Karpas-422 (cell line): ENCODE measurements at places on chromosomes 4 and X.

GRCh38 chr4:7155590-7156071, 36.7 kb upstream of the SORCS2 start:
- no peaks in the 10 kb centered on the region for H3K36me3 ChIP-seq
- DNase-seq: no peak
- peaks cover 14% of the 10 kb centered on the region for H3K4me1 ChIP-seq
- no peak overlapping the region for H3K4me3 ChIP-seq
- no peak overlapping the region for H3K27ac ChIP-seq
- H3K27me3 ChIP-seq: no peaks in the 10 kb centered on the region

GRCh38 chr4:14410516-14410915, 591.8 kb upstream of the CPEB2 start:
- no peak overlapping the region for H3K4me3 ChIP-seq
- H3K4me1 ChIP-seq: no peaks in the 10 kb centered on the region
- no peak for DNase-seq
- H3K27me3 ChIP-seq: no peaks in the 10 kb centered on the region

GRCh38 chr4:105666693-105667092, 41.8 kb downstream of the INTS12 start:
- H3K27me3 ChIP-seq: no peaks in the 10 kb centered on the region
- peak; percentile 73 for DNase-seq
- H3K27ac ChIP-seq: no peak overlapping the region
- peaks cover 3% of the 10 kb centered on the region; the same call in 1 of the 2 replicates for H3K4me1 ChIP-seq
- no peaks in the 10 kb centered on the region for H3K36me3 ChIP-seq

- H3K4me1 ChIP-seq: peaks cover 28% of the 10 kb centered on the region
- no peaks in the 10 kb centered on the region for H3K27me3 ChIP-seq
- peak overlapping the region; percentile 62 for H3K4me3 ChIP-seq
- H3K36me3 ChIP-seq: no peaks in the 10 kb centered on the region
- DNase-seq: peak; percentile 84
Measured at GRCh38 chr4:8435656-8436121, 4.8 kb downstream of the ACOX3 start.

DNA sequence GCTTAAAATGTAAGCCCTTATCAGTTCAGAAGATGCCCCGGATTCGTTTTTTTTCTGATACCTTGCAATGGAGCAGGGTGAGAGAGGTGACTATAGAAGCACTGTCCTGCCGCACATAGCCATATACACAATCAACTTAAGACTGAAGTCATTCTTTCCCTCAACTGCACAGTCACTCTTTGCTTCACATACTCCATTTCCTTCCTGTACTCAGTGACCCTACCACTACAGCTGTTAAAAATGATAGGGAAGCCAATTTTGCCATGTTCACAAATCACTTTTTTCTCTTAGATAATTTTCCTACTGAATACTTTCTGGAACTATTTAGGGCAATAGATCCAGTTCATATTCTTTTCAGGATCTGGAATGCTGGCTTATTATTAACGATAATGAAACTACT, 300.0 kb downstream of the ANK2 start:
- peaks cover 10% of the 10 kb centered on the region for H3K4me1 ChIP-seq
- DNase-seq: no peak
- no peaks in the 10 kb centered on the region for H3K27me3 ChIP-seq
- H3K36me3 ChIP-seq: no peaks in the 10 kb centered on the region

DNA sequence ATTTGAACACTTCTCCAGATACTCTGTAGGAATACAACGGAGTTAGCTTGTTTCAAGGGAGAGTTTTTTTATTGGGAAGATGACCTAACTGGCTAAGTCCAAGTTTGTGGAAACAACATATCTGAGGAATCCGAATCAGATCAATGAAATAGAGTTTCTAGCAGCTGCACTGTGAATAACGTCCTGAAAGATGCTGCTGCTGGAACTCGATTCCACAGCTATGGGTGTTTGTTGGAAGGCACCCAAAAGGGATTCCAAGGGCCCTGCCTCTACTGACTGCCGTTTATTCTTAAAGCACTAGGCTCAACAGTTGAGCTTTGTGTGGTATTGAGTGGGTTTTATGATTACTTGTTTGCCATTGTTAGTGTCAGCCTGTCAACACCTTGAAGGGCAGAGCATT, 6.6 kb upstream of the GBA3 start:
- H3K4me1 ChIP-seq: no peaks in the 10 kb centered on the region
- H3K4me3 ChIP-seq: no peak overlapping the region
- H3K27me3 ChIP-seq: no peaks in the 10 kb centered on the region
- no peaks in the 10 kb centered on the region for H3K36me3 ChIP-seq
- DNase-seq: no peak
- H3K27ac ChIP-seq: no peak overlapping the region

DNA sequence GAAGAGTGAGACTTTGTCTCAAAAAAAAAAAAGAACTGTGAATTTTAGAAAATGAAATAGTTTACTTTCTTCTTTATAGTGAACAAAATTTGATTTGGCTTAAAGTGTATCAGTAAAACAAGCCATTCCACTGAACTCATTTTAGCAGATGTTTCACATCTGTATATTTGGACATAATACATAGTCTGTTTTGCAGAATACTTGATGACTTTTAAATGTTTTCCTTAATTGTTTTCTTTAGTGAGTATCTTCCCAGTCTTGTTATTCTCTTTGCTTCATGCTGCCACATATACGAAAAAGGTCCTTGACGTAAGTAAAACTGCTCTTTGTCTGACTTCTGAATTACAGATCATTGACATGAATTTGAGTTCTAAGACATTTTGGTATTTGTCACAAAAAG, 8.3 kb downstream of the TMEM33 start:
- H3K27ac ChIP-seq: no peak overlapping the region
- H3K4me1 ChIP-seq: peaks cover 11% of the 10 kb centered on the region; the same call in 1 of the 2 replicates
- H3K4me3 ChIP-seq: no peak overlapping the region
- H3K27me3 ChIP-seq: no peaks in the 10 kb centered on the region
- H3K36me3 ChIP-seq: peaks cover 79% of the 10 kb centered on the region

- no peaks in the 10 kb centered on the region for H3K27me3 ChIP-seq
- H3K4me1 ChIP-seq: no peaks in the 10 kb centered on the region
- no peak overlapping the region for H3K27ac ChIP-seq
Measured at GRCh38 chrX:103823591-103823990, 8.5 kb downstream of the RAB9B start.

GRCh38 chrX:69412661-69413060, 91.5 kb upstream of the NALF2 start:
- no peaks in the 10 kb centered on the region for H3K4me1 ChIP-seq
- DNase-seq: no peak
- no peaks in the 10 kb centered on the region for H3K36me3 ChIP-seq

GRCh38 chrX:53028678-53029077, 19.9 kb upstream of the GPR173 start:
- H3K36me3 ChIP-seq: no peaks in the 10 kb centered on the region
- no peaks in the 10 kb centered on the region for H3K4me1 ChIP-seq
- DNase-seq: no peak
- H3K4me3 ChIP-seq: no peak overlapping the region
- H3K27me3 ChIP-seq: 0 out of 2 replicates have a peak, but pooled peaks cover 4% of the 10 kb centered on the region
- no peak overlapping the region for H3K27ac ChIP-seq

DNA sequence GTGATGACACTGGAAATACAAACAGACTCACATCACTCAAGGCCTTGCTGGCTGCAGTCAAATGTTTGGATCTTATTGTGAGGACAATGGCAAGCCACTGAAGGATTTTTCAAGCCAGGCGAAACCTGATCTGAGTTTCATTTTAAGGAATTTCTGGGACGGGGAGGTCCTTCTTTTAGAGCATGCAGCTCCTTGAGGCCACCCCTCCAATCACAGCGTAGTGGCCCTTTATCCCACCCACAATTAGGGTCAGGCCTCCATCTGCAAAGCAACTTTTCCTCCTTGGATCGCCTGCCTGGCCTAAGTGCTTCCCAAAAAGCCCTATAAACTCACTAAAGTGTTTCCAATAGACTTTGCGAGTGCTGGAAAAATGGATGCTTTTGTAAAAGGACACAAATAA, 115.5 kb downstream of the EFHC2 start:
- no peaks in the 10 kb centered on the region for H3K36me3 ChIP-seq
- H3K4me1 ChIP-seq: no peaks in the 10 kb centered on the region
- H3K27ac ChIP-seq: no peak overlapping the region
- H3K27me3 ChIP-seq: no peaks in the 10 kb centered on the region
- no peak for DNase-seq
- no peak overlapping the region for H3K4me3 ChIP-seq

DNA sequence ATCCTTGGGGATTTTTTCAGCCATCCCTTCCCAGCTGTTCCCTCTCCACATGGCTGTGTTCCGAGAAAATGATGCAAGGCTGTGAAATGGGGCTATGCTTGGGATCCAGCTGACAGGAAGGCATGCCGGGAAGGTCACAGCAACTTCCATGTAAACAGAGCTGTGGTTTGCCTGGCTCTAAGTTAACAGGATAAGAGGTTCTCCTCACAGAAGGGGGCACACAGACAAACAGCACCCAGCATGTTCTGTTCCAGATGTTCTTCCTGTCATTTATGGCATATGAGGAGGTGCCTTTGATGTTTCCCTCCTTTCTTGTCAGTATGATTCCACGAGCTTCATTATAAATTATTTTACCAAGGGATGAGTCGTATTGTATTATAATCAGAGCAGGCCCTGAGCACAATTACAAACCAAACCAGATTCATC, 220.7 kb downstream of the ANTXR2 start:
- no peak overlapping the region for H3K4me3 ChIP-seq
- DNase-seq: no peak
- no peaks in the 10 kb centered on the region for H3K36me3 ChIP-seq
- no peak overlapping the region for H3K27ac ChIP-seq
- no peaks in the 10 kb centered on the region for H3K4me1 ChIP-seq

DNA sequence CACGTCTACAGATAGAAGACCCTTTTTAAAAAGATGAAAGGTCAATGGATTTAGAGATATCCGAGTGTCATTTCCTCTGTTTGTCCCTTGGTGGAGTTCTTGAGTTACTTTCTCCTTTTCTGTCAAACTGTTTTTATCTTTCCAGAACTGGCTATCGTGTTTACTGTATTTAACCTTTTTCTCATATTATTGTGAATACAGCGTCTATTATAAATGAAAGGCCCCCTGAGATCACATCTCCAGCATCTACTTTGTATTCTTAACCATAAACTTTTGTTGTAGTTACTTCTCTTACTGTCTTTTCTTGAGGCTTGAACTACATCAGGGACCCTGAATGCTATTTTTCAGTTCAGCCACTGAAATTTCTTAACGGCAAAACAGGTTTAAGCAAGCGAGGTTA, 4.0 kb upstream of the PCDH7 start:
- H3K27ac ChIP-seq: no peak overlapping the region
- H3K36me3 ChIP-seq: no peaks in the 10 kb centered on the region
- no peak overlapping the region for H3K4me3 ChIP-seq
- no peaks in the 10 kb centered on the region for H3K27me3 ChIP-seq

DNA sequence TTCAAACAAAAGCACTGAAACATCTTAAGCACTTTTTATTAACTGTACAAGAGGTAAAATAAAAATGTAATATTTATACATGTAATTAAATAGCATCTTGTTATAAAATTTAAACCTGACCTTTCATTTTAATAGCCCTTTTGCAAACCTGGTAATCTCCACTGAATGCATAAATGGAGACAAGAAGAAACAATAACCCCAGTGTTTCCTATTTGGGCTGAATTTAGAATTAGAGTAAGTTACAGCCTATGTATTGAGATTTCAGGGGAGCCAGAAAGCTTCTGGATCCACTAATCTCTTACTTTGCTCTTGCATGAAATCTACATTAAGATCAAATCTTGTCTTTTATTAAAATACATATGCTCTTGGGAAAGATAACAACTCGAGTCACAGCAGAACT, 261.8 kb downstream of the ADGRL3 start:
- no peaks in the 10 kb centered on the region for H3K27me3 ChIP-seq
- H3K36me3 ChIP-seq: no peaks in the 10 kb centered on the region
- DNase-seq: no peak
- H3K4me1 ChIP-seq: no peaks in the 10 kb centered on the region

- H3K27me3 ChIP-seq: no peaks in the 10 kb centered on the region
- no peaks in the 10 kb centered on the region for H3K4me1 ChIP-seq
- DNase-seq: no peak
Measured at GRCh38 chrX:13188731-13189309, 131.0 kb downstream of the ATXN3L start.

DNA sequence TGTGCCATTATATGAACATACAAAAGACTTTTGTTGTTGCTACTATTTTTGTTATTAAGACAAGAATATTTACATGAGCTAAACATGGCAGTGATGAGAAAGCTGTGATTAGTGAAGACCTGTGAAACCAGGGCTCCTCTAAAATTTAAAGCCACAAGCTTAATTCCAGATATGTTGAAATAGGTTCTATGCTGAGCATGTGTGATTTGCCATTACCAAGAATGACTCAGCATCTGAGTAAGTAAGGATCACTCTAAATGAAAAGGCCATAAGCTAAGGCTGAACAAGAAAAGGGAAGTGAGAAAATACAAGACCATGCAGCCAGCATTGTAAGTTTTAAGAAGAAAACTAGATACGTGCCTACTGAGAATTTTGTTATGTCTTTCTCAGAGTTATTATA, 75.9 kb upstream of the CAMK2D start:
- peak overlapping the region; percentile 71 for H3K27ac ChIP-seq
- peaks cover 20% of the 10 kb centered on the region for H3K4me1 ChIP-seq
- 0 out of 2 replicates have a peak overlapping the region, but pooled peaks have one; percentile 8 for H3K4me3 ChIP-seq
- peak; percentile 89 for DNase-seq
- H3K36me3 ChIP-seq: no peaks in the 10 kb centered on the region

DNA sequence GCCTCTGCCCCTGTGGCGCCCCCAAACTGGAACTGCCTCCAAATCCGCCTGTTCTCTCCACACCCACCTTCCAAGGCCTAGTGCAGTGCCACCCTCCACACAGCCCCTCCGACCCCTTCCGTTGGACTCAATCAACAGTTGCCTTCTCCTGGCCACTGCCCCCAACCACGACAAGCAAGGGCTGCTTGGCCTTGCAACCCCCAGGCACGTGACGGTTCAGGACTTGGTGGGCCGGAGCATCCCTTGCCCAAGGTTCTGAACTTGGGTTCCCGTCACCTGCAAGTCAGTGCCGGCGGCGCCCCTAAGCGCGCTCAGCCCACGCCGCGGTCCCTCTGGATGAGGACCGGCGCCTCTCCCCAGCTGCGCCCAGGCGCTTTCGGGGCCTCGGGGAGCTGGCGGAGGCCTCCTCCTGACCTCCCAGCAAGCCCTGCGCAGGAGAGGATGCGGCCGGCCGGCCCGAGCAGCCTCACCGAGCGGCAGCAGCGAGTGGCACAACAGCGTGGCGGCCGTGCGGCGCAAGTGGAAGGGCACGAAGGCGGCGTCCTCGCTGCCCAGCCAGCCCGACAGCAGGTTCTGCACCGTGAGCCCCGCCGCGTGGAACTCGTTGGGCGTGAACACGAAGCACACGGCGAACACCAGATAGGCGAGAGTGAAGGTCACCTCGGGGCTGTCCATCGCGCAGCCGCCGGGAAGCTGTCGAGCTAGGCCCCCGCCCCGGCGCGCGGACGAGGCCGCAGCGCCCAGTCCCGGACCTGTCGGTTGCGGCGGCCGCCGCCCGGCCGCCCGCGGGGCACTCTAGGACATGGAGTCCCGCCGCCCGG, 750 bp downstream of the TMEM129 start:
- peak overlapping the region; percentile 87 for H3K27ac ChIP-seq
- peak; percentile 85 for DNase-seq
- peaks cover 12% of the 10 kb centered on the region; the same call in 1 of the 2 replicates for H3K36me3 ChIP-seq
- no peaks in the 10 kb centered on the region for H3K27me3 ChIP-seq
- peaks cover 54% of the 10 kb centered on the region for H3K4me1 ChIP-seq

DNA sequence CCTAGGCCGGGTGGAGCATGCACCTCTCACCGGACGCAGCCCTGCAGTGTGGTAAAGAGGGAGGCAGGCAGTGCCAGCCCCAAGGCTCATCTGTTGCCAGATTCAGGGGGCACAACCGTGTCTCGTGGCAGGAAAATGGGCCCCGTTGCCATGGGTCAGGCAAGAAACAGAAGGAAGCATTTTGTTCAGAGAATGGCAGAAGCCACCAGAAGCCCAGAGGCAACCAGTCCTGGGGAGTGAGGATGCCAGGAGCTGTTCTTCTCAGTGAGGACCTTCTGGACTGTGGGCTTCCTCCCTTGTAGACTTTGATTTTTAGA, 12.5 kb upstream of the UVSSA start:
- H3K36me3 ChIP-seq: peaks cover 12% of the 10 kb centered on the region
- no peak overlapping the region for H3K4me3 ChIP-seq
- DNase-seq: no peak
- H3K27ac ChIP-seq: no peak overlapping the region
- H3K4me1 ChIP-seq: no peaks in the 10 kb centered on the region
